ENCODE measurements at places on chromosomes 16 and 17.
A peak's percentile ranks its signal among the peaks of the same experiment; 100 is the strongest.

DNA sequence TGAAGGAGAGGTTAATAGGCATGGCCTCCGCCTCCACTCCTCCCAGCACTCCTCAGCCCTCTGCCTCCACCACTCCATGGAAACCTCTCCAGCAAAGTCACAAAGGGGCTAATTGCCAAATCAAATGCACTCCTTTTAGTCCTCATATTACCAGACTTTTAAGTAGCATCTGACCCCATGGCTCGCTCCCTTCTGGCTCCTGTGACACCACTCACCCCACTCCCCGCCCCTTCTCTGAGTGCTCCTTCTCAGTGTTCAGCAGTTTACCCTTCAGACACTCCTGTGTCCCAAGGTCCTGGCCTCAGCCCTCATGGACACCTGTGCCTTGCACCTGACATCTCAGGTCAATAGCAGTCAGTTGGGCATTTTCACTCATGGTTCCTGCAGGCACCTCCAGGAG is 243.5 kb upstream of the CCL2 start:
- no peak for DNase-seq

DNA sequence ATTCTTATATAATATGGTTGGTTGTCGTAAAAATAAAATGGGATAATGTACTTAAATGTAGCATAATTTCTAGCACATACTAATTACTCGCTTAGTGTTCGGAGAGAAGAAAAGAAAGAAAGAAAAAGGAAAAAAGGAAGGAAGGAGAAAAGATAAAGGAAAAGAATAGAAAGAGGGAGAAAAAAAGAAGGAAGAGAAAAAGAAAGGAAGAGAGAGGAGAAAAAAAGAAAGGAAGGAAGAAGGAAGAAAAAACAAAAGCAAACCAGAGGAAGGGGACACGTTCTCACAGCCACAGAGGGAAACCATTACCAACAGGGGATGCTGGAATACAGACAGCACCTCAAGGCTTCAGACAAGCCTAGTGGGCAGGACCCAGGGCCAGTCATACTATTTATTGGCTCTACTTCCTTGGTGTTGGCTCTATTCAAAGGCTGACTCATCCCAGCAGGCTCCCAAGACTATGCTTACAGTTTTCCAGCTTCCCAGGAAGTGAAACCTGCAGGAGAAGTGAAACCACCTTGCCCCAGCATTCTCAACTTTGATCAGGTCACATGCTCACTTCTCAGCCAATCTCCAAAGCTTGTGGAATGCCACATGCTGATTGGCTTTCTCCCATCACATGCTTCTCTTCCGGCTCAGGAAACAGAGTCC is 273.5 kb upstream of the IRX5 start:
- DNase-seq: no peak

- DNase-seq: no peak
These were observed 52.7 kb downstream of the SREBF1 start for GRCh38 chr17:17783825-17784656.

- no peak for DNase-seq
These were observed 38.7 kb downstream of the TIMM22 start for GRCh38 chr17:1035546-1036170.

GRCh38 chr17:77783991-77784820 is 174.3 kb upstream of the TNRC6C start:
- no peak for DNase-seq

- DNase-seq: peak; percentile 36
These were observed 13.9 kb upstream of the ADGRG1 start for GRCh38 chr16:57614536-57614935.

DNA sequence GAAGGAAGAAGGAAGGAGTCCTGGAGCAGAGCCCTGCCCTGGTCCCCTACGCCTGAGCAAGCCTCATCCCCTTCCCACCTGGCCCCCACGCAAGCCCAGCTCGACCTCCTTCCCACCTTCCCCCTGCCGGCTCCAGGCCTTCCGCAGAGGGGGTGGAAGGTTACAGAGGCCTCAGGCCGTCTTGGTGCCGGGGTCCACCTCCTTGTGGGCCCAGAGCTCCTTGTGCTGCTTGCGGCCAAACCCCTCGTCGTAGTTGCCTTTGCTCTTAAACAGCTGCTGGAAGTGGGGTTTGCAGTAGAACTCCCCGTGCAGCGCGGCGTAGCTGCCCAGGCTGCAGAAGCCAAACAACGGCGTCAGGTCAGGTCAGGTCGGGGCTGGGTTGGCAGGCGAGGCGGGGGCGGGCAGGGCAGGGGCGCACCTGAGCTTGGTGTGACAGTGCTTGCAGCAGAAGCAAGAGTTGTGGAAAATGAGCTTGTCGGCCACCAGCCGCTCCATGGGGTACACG is 1.5 kb downstream of the LIMD2 start:
- DNase-seq: peak; percentile 64

DNA sequence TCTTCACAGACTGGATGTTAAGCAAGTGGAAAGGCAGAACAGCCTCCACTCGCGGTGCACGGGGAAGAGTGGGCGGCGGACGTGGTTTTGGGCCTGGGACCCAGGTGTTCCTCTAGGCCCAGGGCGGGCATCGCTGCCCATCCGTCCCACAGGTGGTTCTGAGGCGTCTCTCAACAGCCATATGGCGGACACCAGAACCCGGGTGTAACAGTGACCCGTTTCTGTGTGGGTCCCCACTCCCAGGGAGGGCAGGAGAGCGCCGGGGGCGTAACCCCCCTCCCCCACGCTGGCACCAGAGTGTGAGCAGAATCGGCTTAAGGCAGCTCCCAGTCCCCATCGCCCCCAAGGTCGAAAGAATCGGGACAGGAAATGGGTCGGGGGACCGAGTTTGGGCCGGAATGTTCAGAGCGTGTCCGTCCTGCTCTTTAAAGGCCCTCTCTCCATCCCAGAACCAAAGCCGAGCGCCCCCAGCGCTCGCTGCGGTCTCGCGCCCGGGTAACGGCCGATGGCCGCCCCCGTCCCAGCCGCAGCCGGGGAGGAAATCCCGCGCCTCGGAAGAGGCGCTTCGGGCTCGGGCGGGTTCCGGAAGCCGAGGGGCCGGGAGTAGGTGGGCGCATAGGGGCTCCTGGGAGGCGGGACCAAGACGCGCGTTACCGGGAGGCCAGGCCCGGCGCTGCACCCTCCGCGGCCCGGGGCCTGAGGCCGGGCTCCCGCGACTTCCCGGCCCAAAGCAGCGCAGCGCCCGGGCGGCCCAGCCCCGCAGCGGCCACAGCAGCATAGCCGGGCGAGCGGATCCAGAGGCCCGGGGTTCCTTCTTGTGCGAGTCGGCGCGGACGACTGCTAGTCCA is at the start of gene TK2:
TSS of gene TK2 (minus strand) at position 839 of the 848 bp plus-strand sequence. CDS start at position 778, 61 bp downstream.
- peak; percentile 70 for DNase-seq

DNA sequence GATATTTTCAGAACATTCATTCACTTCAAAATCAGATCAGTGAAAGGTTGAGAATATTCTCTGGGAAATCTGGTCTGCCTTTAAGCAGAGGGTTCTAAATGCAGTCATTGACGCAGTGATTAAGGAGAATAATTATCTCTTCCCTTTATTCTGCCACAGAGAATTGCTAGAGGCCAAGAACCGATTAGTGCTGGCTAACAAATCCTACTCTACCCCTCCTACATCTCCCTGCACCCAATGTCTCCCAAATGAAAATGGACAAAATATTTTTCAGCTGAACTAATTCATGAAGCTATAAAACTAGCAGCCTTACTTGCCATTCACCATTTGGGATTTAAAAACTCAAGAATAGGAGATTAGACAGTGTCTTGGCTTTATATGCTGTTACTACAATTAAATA is 185.5 kb upstream of the SOX9 start:
- no peak for DNase-seq

DNA sequence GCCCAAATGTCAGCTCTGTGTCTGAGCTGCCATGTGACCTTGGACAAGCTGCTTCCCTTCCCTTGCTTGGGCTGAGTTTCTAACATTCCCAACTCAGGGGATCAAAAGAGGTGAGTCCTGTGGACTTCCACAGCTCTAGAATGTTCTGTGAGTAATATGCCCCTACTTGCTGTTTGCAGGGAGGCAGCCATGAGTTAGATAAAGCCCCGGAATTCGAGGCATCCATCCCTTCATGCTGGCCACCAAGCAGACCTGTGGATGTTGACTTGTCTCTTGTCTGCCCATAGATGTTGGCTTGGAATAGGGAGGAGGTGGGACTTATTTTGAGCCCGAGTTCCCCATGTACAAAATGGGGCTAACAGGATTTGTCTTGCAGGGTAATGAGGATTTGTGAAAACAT is 36.2 kb downstream of the KSR1 start:
- no peak for DNase-seq

- DNase-seq: no peak
These were observed 167.2 kb downstream of the CYB561 start for GRCh38 chr17:63278728-63279442.

- DNase-seq: no peak
These were observed 32.0 kb upstream of the SLC5A10 start for GRCh38 chr17:18919963-18920362.

DNA sequence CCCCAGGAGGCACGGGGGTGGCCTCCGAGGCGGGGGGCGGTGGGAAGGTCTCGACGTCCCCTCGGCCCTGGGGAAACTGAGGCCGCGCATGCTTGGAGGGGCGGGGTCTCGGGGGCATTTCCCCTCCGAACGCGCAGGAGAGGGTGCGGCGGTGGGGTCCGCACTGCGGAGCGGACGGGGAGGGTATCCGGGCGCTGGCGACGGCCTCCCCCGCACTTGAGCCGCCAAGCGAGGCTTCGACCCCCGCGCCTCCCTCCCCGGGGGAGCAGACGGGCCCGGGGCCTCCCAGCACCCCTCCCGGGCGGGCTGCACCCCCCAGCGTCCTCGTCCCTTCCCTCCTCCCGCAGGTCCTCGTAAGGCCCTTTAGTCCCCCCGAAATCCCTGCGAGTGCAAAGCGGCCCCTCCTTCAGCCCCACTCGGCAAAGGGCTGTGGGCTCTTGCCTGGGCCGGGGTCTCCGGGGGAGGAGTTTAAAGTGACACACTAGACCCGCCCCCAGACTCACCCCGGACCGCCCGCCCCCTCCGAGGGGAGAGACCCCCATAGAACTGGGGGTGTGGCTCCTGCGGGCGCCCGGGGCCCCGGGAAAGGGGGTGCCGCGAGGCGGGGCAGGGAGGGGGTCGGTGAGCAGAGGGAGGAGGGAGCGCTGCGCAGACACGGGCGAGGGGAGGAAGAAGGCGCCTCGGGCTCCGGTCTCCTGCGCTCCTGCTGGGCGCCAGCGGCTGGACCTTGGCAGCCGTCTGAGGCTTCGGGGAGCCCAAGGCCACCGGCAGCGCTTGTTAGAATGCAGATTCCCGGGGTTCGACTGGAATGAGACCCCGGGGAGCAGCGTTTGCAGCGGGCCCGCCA is 632 bp downstream of the BAIAP3 start:
- DNase-seq: no peak

GRCh38 chr17:6867849-6868248 is 36.3 kb upstream of the TEKT1 start:
- DNase-seq: no peak

- DNase-seq: no peak
These were observed 2.0 kb downstream of the CAMKK1 start for GRCh38 chr17:3890878-3891219.

GRCh38 chr16:64892835-64893785 is 228.8 kb downstream of the CDH11 start:
- DNase-seq: no peak

DNA sequence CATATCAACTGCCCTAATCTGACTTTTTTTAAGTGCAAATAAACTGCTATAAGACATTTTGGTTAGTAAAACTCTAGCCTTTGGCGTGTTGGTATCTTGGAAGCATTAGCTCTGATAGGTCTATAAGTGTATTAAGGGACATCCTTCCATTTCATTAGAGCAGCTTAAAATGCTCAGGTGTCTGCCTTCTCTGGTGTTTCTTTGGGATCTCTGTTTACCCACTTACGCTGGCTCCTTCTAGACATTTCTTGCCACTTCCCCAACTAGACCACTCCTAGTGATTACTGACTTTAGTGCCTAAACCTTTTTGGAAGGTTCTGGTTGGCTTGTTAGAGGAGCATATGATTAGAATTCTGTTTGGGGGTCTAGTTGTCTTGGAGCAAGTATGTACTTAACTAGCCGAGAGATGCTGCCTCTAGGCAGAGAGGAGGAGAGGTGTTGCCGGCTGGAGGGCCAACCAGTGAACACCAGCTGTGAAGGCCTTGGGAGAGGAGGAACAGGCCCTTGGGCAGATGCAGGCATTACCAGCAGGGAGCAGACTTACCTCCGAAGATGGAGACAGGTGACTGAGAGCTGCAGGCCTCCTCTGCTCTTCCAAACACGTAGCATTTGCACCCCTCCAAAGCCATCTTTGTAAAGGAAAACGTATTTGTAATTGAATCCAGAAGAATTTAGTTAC is 15.2 kb upstream of the CLEC18C start:
- no peak for DNase-seq

DNA sequence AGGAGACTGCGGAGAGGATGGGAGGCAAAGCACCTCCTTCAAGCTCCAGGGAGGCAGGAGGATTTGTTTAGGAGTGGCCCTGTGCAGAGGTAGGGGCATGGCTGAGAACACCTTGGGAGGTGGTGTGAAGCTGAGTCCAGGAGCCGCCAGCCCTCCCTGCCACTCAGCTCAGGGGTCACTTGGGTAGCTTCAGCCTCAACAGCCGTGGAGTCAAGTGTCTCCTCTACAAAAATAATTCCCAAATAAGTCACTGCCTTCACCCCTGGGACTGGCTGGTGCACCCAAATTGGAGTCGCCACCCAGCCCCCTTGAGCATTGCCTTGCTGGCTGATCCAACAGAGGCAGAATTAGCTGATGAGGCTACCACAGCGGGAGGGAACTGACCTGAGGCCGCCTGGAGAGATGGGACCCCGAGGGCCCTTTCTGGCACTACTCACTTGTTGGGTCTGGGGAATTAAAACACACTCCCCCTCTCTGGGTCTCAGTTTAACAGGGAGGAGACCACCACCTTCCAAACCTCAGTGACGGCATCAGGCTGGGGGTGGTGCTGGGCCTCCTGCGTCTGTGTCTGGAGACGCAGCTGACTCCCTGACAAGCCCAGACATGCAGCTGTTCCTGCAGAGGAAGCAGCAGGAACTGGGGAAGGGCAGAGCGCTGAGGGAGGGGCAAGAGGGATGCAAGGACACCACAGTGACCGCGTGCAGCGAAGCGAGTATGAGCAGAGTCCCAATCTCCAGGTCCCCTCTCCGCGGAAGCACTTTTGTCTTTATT is 87.9 kb upstream of the TOB1 start:
- no peak for DNase-seq

- DNase-seq: no peak
These were observed 30.7 kb upstream of the TBX2 start for GRCh38 chr17:61368832-61369450.

DNA sequence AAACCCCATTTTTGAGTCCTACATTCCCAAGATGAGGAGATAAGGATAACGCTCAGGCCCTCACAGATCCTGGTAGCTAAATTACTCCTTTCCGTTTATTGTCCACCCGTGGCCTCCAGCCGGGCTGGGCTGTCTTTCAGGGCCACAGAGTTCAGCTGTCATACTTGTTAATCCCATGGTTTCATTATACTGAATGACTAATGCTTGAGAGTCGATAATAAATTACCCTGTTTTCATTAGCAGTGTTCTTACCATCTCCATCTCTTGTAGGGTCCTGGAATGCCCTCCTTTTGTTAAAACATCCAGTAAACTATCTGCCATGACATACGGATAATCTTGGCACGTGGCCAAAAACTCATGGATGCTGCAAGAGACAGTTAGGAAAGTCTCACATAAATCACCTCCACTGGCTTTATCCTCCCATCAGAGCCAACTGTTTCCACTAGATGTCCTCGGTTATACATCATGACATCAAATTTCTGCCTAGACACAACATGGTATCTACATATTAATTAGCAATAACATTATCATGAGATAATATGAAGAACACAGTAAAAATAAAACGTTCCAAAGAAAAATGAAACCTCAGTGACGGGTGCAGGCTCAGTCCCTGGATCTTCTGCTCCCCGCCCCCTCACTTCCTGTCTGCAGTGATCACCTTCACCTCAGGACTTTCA is 45.3 kb downstream of the BRD7 start:
- DNase-seq: no peak

Data from activated naive CD8-positive, alpha-beta T cell treated with anti-CD3 and anti-CD28 coated beads, Interleukin-2, amount 10 ng/mL, durations not matched to agents 7 days and 5 days (primary cell).